ENCODE measurements at places on chromosomes 7 and 10.

- DNase-seq = no peak
These were observed 154.1 kb upstream of the ZMIZ1 start for GRCh38 chr10:78914502-78915189.

- DNase-seq = no peak
These were observed 43.8 kb downstream of the CYTH3 start for GRCh38 chr7:6228361-6229229.

GRCh38 chr7:146115548-146115850 is 1.1 kb upstream of the CNTNAP2 start:
- no peak for DNase-seq

DNA sequence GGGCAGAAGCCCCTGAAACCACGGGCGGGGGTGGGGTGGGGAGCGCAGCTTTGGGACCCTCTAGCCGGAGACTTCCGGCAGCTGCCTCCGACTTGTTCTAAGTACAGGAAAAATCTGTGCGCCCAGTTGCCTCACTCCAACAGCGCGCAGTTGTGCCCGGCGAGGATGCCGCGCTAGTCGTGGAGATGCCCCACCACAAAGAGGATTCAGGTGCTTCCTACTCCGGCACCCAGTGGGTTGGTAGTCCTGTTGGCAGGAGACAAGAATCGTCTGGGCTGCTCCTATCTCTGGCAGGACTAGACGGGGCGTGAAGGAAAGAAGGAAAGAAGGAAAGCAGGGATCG is 465 bp upstream of the NPY start:
- no peak for DNase-seq

DNA sequence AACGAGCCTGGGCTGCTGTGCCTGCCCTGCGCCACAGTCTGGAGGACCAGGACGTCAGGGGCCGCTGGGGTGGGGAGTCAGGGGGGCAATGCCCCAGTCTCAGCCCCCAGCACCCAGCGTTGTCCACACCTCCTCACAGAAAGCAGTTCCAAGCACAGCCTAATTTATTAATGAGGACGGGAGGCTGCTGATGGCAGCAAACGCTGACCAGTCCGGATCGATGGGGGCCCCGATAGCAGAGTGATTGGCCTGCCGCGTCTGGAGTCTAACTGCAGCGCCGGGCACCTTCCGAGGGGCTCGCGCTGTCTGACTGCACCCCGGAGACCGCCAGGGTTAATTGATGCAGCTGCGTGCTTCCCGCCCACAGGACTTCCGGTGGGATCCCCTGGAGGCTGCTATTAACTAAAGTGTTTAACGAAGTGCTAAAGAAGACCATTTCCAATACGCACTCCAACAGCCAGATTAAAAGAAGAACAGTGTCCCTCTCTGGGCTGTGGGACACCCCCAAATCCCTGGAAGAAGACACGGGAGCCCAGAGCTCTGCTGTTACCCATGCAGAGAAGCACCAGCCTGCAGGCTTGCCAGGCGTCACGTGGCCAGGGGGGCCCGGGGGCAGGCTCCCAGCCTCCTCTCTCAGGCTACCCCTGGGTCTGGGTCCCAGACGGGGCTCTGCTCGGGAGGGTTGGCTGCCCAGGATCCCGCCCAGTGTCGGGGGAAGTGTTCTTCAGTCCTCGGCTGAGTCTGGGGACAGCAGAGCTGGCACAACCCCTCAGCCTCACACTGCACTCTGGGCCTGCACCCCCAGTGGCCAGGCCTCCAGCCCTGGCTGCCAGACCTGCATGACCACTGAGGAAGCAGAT is 63.8 kb downstream of the MICALL2 start:
- DNase-seq = no peak

DNA sequence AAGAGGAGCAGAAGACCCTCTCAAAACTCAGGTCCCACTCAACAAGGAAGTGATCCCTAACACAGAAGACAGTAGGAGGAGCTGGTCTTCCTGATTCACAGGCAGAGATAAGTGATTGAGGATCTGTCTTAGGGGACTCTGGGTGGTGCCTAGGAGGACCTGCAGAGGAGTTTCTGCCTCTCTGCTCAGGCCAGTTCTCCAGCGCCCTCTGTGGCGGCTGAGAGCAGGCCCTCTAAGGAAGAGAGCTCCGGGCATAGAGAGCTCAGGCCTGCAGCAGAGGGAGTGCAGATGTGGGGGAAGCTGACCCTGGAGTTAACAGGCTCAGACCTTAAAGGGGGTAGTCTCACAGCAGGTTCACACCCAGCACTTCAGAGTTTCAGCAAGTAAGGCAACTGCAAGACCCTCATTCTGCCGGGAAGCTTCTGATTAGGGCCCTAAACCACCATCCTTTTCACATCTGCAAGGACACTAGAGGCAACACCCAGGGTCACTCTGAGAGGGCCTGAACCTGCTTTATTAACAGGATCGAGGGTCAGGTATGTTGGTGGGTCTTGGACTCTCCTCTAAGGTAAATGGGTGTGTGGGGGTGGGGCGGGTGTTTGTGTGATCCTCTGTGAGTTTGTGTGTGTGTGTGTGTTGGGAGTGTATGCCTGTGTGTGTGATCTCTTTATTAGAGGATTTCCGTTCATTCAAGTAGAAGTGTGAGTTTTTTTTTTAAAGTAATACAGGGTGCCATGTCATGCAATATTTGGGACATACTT is 57.6 kb upstream of the TARP start:
- DNase-seq = no peak

GRCh38 chr7:11185179-11185815 is 211.6 kb downstream of the PHF14 start:
- no peak for DNase-seq

GRCh38 chr10:73773152-73773879 is 8.5 kb upstream of the CHCHD1 start:
- no peak for DNase-seq

GRCh38 chr7:70810558-70811139 is 321.3 kb upstream of the GALNT17 start:
- no peak for DNase-seq

- no peak for DNase-seq
These were observed 146.8 kb downstream of the FZD1 start for GRCh38 chr7:91411060-91411459.

GRCh38 chr10:64376167-64376566 is 855.0 kb downstream of the REEP3 start:
- no peak for DNase-seq

GRCh38 chr7:35878351-35878750 is 77.5 kb downstream of the SEPTIN7 start:
- no peak for DNase-seq

GRCh38 chr10:48249763-48250351 is 24.6 kb downstream of the FRMPD2 start:
- DNase-seq = no peak

DNA sequence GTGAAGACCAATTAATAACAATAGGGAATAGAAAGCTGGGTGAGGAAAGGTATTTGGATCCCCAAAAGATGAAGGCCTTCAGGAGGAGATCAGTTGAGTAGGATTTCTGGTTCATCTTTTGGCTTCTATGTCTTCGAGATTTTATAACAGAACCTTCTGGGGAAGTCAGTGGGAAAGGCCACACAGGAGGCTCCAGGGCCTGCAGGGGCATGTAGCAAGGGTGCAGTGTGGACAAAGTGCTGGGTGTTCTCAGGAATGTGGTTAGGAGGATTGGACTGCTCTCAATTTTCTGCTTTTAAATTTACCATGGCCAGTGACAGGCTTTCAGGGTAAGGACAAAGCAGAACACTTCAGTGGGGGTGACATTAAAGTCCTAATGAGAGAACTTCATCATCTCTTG is 378.0 kb downstream of the CCSER2 start:
- DNase-seq = no peak

DNA sequence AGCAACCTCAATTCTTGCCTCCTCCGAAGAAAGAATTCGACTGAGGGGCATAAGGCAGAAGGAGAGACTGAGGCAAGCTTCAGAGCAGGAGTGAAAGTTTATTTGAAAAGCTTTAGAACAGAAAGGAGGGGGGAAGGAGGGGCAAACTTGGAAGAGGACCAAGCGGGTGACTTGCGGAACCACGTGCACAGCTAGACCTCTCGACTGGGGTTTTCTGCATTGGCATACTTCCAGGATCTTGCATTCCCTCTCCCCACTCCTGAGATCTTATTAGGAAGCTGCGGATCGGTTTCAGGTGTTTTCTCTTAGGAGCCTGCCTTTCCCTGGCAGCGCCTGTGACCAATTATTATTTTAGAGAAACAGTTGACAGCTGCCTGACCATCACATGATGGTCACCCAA is 20.3 kb upstream of the CPXM2 start:
- DNase-seq = no peak

DNA sequence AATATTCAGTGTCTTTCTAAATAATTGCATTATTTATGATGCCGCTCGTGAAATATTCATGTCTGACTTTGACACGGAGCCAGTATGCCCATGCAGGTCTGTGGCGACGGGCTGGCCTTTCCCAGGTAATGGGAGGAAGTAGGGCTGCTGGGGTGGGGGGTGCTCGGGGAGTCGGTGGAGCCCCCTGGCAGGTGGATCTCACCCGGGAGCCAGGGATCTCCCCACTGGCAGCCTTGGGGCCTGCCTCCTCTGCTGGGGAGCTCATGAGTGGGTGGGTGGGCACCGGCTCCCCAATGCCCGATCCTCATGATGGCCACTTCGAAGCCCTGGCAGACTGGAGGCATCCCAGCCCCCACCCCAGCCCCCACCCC is 52.8 kb downstream of the PWWP2B start:
- no peak for DNase-seq

DNA sequence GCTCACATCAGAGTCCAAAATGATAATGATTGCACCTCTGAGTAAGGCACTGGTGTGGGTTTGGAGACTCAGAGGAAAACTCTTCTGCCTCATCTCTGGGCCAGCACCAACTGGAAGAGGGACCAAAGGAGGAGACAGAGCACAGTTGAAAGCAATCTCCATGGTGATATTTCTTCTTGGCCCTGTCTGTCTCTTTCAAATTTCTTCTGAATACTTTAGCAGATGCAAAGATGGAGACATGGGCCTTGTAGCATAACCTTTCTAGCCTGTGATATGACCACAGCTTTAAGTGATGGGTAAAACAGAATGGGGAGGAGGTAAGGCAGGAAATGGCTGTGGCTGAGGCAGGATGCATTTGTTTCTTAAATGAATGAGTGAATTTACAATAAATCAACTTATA is 12.2 kb upstream of the GIMAP7 start:
- DNase-seq = no peak

DNA sequence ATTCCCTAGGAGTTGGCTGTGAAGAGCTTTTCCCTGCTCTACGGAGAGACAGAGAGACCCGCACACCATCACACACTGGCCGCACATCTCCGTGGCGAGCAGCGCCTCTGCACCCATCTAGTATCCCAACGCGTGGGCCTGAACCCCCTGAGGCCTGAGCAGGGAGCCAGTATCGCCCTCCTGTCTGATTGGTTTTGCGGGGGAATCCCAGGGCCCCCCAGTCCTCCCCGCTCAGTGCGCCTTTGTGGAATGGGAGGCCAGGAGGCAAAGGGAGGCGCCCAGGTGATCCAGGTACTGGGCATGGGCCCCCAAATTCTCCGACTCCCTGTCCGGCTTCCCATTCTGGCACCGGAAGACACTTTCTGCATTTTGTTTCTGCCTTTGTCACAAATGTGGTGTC is 344.3 kb downstream of the GLRX3 start:
- DNase-seq = no peak

- DNase-seq = no peak
These were observed 200.9 kb downstream of the DOCK4 start for GRCh38 chr7:112005205-112005775.

- no peak for DNase-seq
These were observed 68.8 kb downstream of the KIAA1217 start for GRCh38 chr10:24277771-24278170.

Data from cortex of kidney (tissue), 1 donor.